ENCODE measurements at places on chromosomes 6 and 20. TPM values are rescaled to one million over a fixed set of nuclear protein-coding genes. Genes with fewer than 3 reads are reported as not detected.

- DNase-seq, result no peak
These were observed 39.7 kb downstream of the TAF4 start for GRCh38 chr20:62025832-62026563.

DNA sequence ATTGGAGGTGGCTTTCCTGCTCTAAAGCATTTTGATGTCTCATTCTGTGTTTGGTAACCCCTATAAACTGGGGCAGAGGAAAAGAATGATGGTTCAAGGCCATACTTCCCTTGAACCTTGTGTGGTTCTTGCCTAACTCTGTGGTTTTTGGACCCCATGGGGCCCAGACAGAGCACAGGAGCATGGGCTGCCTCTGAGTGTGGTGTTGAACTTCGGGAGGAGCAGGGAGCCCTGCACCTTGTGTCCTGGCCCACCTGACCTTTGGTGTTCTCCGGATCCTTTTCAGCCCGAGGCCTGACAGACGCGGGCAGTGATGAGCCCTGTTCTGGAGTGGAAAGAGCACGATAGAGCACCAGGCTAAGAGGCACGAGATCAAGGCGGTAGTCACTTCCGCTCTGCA lies 18.8 kb downstream of the TMEM74B start:
- peak; percentile 65 for DNase-seq

DNA sequence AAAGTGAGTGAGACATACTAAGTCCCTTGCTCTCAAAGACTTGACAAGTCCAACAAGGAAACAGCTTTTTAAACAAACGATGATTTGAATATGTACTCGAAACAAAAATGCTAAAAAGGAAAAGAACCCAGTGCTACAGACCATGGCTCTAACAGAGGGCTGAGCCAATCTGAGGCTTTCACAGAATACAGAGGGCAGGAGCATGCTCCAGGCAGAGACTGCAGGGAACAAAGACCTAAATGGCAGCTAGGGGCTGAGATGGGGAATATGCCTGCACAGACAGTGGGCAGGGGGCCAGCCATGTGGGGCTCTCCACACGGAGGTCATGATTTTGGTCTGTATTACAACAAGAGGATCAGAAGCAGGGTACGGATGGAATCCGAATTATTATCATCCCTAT lies 31.1 kb upstream of the C6orf118 start:
- no peak for DNase-seq

DNA sequence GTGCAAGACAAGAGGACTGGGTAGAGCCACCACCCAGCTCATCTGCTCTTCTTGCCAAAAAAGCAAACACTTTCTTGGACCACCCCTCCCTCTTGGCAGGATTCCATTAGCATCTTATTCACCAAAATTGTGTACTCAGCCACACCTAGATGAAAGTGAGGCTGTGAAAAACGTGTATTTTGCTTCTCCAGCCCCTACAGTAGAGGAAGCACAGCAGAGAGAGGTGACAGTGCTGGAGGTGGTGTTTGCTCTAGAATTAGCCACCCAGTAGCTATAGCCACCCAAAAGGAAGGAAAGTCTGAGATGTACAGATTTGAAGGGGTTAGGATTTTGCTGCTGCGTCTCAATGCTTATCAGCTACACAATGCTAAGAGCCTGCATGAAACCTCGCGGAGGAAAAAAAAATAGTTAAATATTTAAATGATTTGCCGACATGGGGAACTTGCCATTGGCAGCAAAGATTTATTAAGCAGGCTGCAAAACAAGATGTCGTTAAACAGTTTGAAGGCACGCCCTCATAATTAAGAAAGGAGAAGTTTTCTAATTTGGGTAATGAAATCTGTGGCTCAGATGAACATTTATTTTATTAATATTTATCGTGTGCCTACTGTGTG lies 287.3 kb downstream of the ZNF217 start:
- DNase-seq, result no peak

Gene CFAP61
- total RNA-seq, result 1.5 TPM

Gene ETV7
- total RNA-seq, result 2.2 TPM

Gene OR2H1
- total RNA-seq, result not detected

Gene TFAP2A
- total RNA-seq, result 19.4 TPM

Data from vagina (tissue), 2 donors.